ENCODE measurements at places on chromosomes 6 and 20.

DNA sequence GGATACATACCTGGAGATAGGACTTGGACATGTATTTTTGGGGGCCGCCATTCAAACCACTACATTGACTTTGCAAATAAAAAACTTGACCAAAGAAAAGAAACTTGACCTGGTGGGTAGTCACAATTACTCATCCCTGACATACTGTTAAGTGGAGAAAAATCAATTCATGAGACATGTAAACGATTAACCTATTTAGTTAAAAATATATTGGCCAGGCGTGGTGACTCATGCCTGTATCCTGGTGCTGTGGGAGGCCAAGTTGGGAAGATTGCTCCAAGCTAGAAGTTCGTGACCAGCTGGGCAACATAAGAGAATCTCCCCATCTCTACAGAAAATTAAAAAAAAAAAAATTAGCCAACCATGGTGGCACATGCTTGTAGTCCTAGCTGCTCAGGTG is 2.5 kb upstream of the SRSF12 start:
- ATAC-seq = no peak

DNA sequence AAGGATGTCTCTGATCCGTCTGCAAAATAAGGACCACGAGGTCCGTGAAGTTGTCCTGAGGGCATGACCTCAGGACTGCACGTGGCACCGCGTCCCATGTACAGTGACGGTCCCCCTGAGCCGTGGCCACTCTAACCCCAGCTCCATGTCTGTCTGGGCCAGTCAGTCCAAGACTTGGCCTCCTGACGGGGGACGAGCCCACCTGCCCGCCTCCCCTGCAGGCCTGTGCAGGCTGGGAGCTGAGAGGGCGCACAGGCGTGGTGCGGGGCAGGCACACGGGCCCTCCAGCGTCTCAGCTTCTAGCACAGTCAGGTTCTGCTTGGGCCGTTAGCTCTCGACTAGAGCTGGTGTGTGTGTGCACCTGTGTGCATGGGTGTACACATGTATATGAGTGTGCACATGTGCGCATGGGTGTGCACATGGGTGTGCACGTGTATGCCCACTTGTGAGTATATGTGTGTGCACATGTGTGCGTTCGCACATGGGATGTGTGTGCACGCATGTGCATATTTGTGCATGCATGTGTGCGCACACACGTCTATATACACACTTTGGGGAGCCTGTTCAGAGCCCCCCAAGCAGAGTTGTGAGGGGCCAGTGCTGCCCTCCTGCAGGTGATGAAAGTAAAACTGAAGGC is 307.0 kb downstream of the TAF4 start:
- no peak for ATAC-seq

- no peak for ATAC-seq
These were observed 1.1 kb upstream of the LSM14B start for GRCh38 chr20:62120990-62121775.

DNA sequence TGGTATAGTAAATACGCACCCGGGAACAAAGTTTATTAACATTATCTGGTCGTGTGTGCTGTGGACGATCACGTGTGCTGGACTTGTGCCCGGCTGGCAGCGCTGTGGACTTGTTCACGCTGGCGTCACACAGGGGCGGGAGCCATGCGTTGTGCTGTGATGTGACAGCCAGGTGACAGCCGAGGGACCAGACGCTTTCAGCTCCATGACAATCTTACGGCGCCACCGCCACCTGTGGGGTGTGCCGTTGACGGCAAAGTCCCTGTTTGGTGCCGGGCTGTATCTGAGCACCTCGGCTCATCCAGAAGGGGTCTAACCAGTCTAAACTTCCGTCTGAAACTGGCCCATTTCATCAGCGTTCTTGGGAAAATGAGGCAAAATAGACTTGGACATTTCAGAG is 25.2 kb downstream of the DLL1 start:
- ATAC-seq = no peak

GRCh38 chr6:84756466-84756865 is 7.9 kb downstream of the TBX18 start:
- peak; percentile 70 for ATAC-seq

DNA sequence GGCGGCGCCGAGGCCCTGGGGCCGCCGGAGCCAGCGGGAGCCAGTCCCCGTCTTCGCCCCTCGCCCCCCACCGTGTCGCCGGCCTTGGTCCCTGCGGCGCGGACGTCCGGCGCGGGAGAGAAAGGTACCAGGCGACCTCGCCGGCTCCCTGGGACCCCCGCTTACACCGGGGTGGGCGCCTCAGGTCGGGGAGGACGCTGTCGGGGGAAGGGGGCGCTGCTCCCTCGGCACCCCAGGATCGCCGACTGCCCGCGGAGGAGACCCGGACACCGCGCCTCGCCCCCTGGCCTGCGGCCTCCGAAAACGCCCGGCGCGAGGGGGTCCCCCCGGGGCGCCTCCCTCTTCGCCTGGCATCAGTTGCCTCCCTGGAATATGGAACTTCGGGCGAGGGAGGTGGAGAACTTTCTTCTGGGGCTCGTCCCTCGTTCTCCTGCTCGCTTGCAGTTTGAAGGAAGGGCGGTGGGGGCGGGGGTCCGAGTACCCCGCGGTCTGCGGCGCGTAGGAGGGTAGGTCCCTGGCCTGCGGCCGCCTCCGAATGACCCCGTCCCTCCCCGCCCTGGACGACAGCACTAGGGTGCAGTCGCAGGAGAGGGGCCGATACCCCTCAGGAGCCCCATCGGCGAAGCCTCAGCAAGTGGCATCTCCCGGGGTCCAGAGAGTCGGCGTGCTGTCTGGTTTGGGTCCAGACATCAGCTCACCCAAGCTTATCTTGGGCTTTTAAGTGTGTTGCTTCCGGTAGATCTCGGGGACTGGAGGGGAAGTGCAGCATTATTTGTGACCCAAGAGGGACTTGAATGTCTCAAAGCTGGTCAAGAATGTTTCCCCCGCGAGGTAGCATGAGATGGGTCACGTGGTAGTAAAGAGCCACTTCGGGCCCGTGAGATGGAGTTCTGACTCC is 549 bp downstream of the ANKRD6 start:
- ATAC-seq = peak; percentile 37

- no peak for ATAC-seq
These were observed 105.0 kb upstream of the EDN1 start for GRCh38 chr6:12185081-12185673.

- peak; percentile 60 for ATAC-seq
These were observed 147.2 kb downstream of the GRM4 start for GRCh38 chr6:33998660-33999059.

- ATAC-seq = peak; percentile 48
These were observed 278 bp downstream of the UST start for GRCh38 chr6:148747145-148747470.

DNA sequence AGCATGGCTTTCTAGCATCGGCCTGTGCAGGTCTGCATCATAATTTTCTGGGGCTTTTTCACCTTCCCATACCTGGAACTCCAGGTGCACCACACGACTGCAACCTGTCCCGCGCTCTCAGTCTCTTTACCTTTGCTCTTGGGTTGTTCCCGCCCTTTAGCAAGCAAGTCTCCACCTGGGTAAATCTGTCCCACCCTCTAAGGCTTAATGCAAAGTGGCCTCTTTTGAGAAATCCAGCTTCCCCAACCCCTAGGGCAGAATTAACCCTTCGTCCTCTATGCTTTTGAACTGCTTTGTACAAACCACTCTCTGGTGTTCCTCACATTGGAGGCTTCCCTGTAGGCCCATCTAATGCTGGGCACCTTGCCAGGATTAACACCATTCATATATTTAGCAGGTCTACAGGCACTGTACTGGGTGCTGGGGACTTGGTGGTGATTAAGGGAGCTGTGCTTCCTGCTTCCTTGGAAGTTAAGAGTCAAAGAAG is 2.8 kb downstream of the ITPR3 start:
- no peak for ATAC-seq

- no peak for ATAC-seq
These were observed 9.5 kb downstream of the ZSCAN31 start for GRCh38 chr6:28326371-28326948.

DNA sequence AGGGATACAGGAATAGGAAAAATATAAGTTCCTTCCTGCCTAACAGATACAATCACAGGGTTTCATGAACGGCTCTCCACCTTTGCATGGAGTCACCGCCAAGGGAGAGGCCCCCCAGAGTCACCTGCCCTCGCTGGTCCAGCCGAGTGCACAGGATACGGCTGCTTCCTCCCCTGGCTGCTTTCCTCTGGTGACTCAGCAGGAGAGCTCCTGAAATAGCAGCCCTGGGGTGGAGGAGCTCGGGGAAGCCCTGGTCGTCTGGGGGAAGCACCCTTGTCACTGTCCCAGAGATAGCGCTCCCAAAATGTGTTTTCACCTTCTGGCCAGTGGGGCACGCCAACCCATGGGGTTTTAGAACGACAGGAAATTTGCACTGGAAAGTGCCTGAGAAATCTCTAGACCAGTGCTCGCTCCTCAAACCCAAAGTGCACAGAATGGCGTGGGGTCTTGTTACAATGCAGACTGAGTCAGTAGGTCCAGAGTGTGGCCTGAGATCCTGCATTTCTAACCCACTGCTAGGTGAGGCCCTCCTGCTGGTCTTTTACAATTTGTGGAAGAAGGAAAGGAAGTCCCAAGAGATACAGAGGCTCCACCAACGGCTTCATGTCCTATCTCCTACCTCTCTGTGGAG is 35.9 kb upstream of the FAM50B start:
- ATAC-seq = peak; percentile 92
